Thymus (tissue), 14 donors: ENCODE measurements at places on chromosomes 5 and 9. TPM values are rescaled to one million over a fixed set of nuclear protein-coding genes. Genes with fewer than 3 reads are reported as not detected.

- no peaks in the 10 kb centered on the region for H3K36me3 ChIP-seq
- H3K27ac ChIP-seq = no peak overlapping the region
- no peak overlapping the region for H3K4me3 ChIP-seq
- H3K27me3 ChIP-seq = no peaks in the 10 kb centered on the region
- no peak for DNase-seq
These were observed 38.8 kb upstream of the ZNF618 start for GRCh38 chr9:113837334-113837733.

- no peak overlapping the region for H3K4me3 ChIP-seq
- H3K27me3 ChIP-seq = no peaks in the 10 kb centered on the region
- peaks cover 6% of the 10 kb centered on the region for H3K4me1 ChIP-seq
- H3K27ac ChIP-seq = no peak overlapping the region
- DNase-seq = no peak
- no peaks in the 10 kb centered on the region for H3K36me3 ChIP-seq
These were observed 18.0 kb upstream of the CORO2A start for GRCh38 chr9:98210435-98210834.

DNA sequence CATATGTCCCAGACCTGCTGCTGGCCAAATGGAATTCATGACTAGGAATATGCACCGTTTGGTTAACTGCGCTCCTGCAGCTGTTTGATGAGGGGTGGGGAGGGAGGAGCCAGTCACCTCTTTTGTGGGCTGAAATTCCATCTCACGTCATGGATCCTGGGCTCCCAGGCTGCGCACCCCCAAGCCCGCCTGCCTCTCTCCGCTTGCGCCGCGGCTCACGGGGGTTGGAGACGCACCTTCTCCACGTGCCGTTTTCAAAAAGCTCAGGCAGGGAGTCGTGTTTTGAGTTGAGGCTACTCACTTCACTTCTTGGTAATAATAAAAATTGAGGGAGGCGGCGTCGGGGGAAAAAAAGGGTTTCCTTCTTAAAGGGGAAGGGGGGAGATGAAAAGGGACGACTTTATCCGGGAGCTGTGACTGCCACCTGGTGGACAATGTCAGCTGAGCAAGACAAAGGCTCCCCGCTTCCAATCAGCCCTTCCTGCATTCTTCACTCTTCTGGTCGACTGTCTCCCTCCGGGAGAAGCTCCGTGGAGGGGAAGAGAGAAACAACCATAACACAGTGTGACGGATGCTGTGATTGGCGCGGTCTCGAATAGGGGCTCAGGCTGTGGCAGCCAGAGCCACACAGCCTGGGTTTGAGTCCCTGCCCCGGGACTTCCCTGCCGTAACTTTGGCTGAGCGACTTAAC is 15.9 kb upstream of the C5orf47 start:
- peak overlapping the region; percentile 2 for H3K4me3 ChIP-seq
- H3K27ac ChIP-seq = no peak overlapping the region
- DNase-seq = peak; percentile 76
- no peaks in the 10 kb centered on the region for H3K36me3 ChIP-seq
- peaks cover 5% of the 10 kb centered on the region for H3K4me1 ChIP-seq

- DNase-seq = no peak
- no peak overlapping the region for H3K27ac ChIP-seq
- H3K4me3 ChIP-seq = no peak overlapping the region
- H3K27me3 ChIP-seq = no peaks in the 10 kb centered on the region
- no peaks in the 10 kb centered on the region for H3K4me1 ChIP-seq
These were observed 66.2 kb downstream of the IZUMO3 start for GRCh38 chr9:24479361-24480059.

- no peaks in the 10 kb centered on the region for H3K4me1 ChIP-seq
- DNase-seq = no peak
- H3K4me3 ChIP-seq = no peak overlapping the region
- no peaks in the 10 kb centered on the region for H3K27me3 ChIP-seq
These were observed 121.0 kb downstream of the NREP start for GRCh38 chr5:111635916-111636570.

DNA sequence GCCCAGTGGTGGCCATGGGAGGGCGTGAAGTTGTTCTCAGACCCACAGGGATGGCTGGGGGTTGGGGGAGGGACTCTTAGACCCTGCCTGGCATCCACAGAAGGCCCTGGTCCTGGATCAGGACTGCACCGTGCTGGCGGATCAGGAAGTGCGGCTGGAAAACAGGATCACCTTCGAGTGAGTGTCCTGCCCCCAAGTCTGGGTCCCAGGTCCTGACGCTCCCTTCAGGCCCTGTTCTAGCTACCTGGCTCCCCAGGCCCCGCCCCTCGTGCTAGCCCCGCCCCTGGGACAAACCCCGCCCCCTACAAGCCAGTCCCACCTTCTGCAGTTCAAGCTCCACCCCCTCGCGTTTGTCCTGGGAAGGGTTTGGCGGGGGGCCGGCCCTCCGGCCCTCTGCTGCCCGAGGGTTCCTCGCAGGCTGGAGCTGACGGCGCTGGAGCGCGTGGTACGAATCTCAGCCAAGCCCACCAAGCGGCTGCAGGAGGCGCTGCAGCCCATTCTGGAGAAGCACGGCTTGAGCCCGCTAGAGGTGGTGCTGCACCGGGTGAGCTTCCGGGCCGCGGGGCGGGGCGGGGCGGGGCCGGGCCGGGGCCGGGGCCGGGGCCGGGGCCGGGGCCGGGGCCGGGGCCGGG is 12.9 kb downstream of the RGS14 start:
- peaks cover 55% of the 10 kb centered on the region for H3K4me1 ChIP-seq
- peak overlapping the region; percentile 23 for H3K4me3 ChIP-seq
- H3K36me3 ChIP-seq = peaks cover 76% of the 10 kb centered on the region
- peak overlapping the region; percentile 19 for H3K27ac ChIP-seq

GRCh38 chr5:51380603-51381207 is 2.5 kb upstream of the ISL1 start:
- H3K4me3 ChIP-seq = no peak overlapping the region
- H3K27me3 ChIP-seq = peaks cover 46% of the 10 kb centered on the region
- DNase-seq = no peak
- no peaks in the 10 kb centered on the region for H3K4me1 ChIP-seq
- H3K36me3 ChIP-seq = no peaks in the 10 kb centered on the region

- H3K27ac ChIP-seq = no peak overlapping the region
- DNase-seq = no peak
- H3K27me3 ChIP-seq = peaks cover 8% of the 10 kb centered on the region
- H3K4me1 ChIP-seq = no peaks in the 10 kb centered on the region
- H3K4me3 ChIP-seq = no peak overlapping the region
These were observed 16.3 kb downstream of the PTPN3 start for GRCh38 chr9:109481856-109482255.

DNA sequence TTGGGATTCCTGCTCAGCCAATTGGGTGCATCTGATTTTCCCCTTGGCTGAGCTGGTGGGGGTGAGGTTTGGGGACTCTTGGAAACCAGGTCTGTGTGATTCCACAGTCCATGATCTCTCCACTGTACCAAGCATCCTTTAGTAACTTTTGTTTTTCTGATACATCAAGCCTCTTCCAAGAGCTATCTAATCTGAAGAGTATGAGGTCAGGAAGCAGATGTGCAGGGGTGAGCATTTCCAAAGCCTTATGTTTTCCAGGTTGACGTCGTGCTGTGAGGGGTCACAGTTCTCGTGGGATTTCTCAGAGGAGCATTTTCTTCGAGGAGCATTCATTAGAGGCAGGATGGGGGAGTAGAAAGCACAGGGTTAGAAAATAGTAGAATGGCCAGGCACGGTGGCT is 95.3 kb downstream of the KLF4 start:
- no peaks in the 10 kb centered on the region for H3K36me3 ChIP-seq
- no peak overlapping the region for H3K27ac ChIP-seq
- H3K4me1 ChIP-seq = no peaks in the 10 kb centered on the region
- no peaks in the 10 kb centered on the region for H3K27me3 ChIP-seq
- no peak for DNase-seq
- H3K4me3 ChIP-seq = no peak overlapping the region

GRCh38 chr9:126326228-126327005 is at the start of gene MVB12B:
MVB12B (plus strand) TSS chr9:126326829; CDS start chr9:126326930, 101 bp downstream.
- H3K36me3 ChIP-seq = no peaks in the 10 kb centered on the region
- no peak for DNase-seq
- peak within 1 kb of the TSS; percentile 35 for H3K4me3 ChIP-seq
- H3K27ac ChIP-seq = peak within 1 kb of the TSS; percentile 87
- peaks cover 20% of the 10 kb centered on the region for H3K4me1 ChIP-seq
- H3K27me3 ChIP-seq = peaks cover 11% of the 10 kb centered on the region

DNA sequence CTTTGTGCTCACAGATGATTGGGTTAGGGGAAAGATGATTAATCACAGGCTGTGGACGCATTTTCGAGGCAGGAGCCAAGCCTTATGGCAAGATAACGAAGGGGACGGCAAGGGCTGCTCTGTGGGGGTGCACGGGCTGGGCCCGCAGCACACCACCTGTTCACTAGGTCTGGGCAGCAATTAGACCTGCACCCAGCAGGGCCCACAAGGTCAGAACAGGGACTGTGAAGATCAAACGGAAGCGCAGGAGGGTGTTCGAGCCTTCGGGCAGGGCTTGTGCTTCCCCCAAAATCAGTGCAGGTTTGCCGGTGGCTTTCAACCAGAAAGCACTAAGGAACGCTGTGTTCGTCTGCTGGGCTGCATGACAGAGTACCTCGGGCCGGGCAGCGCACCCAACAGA is 73.7 kb downstream of the UBE2QL1 start:
- H3K4me3 ChIP-seq = no peak overlapping the region
- no peaks in the 10 kb centered on the region for H3K36me3 ChIP-seq
- no peak overlapping the region for H3K27ac ChIP-seq
- H3K4me1 ChIP-seq = no peaks in the 10 kb centered on the region
- no peaks in the 10 kb centered on the region for H3K27me3 ChIP-seq

DNA sequence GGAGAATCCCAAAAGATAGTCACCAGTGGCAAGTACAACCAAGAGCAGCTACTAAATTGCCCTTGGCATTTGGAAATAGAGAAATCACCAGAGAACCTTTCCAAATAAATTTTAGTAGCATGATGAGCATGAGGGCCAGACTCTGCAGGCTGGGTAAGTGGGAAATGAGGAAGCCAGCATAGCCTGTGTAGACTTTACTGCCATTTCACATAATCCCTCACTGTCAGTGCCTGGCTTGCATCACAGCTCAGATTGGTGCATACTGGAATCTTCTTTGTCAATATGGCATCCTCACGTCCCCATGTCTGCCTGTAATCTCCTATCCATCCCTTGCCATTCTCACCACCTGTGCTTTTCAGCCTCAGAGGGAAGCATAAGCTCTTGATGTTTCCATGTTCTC is 14.5 kb downstream of the GRAMD2B start:
- H3K27ac ChIP-seq = no peak overlapping the region
- no peak for DNase-seq
- H3K36me3 ChIP-seq = no peaks in the 10 kb centered on the region
- no peaks in the 10 kb centered on the region for H3K27me3 ChIP-seq

DNA sequence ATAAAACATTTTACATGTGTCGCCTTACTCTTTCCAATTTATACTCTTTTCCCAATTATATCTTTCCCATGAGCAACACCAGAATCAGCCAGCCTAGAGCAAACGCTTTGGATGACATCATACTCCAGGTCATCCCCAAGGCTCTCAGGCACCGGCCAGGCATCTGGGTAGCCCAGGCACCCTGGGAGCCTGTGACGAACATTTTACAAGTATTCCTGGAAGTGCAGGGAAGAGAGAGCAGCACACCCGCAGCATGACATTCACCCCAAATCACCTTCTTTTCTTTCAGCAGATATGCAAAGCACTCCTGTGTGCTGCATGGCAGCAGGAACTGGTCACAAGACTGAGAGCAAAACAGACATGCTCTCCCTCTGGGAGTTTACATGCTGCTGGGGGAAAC is 75.7 kb upstream of the SMIM23 start:
- no peaks in the 10 kb centered on the region for H3K36me3 ChIP-seq
- H3K27me3 ChIP-seq = no peaks in the 10 kb centered on the region
- no peaks in the 10 kb centered on the region for H3K4me1 ChIP-seq
- no peak overlapping the region for H3K27ac ChIP-seq

GRCh38 chr9:132507670-132508469 is 74.5 kb upstream of the BARHL1 start:
- H3K4me3 ChIP-seq = no peak overlapping the region
- H3K27ac ChIP-seq = no peak overlapping the region
- no peaks in the 10 kb centered on the region for H3K4me1 ChIP-seq

DNA sequence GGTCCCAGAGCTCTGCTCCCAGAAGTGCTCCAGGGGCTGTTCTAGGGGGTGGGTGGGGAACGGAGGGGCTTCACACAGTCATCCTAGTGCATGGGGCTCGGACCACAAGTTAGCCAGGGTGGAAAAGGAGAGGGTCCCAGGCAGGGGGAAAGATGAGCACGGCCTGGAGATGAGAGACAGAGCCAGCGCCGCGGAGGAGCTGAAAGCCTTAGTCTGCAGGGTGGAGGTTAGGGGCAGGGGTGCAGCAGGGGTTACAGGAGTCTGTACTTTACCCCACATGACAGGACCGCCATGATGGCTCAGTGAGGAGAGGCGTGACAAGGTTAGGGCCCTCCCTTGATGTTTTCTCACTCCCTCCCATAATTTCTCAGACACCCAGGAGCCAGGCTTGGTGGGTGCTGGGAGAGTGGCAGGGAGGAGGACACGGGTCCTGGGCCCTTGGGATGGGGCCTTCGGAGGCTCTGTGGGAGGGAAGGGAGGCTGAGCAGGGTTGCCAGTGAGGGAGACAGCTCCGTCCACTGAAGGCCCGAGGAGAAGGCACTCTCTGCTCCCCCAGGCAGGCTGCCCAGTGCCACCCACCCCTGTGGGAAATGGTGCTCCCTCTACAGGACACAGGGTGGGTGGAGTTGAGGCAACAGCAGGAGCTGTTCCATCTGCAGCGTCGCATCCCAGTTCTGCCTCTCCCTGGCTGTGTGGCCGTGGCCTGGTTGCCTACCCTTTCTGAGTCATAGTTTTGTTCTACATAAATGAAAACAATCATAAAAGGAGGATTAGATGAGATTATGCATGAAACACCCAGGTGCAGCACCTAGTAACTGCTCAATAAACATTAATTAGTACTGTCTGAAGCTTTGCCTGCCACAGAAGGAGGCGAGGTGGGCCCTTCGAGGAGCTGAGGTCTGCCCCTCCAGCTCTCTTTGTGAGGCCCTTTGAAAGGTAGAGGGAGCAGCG is 66.2 kb downstream of the NDST1 start:
- DNase-seq = no peak
- H3K4me3 ChIP-seq = no peak overlapping the region
- H3K27me3 ChIP-seq = no peaks in the 10 kb centered on the region

- no peak overlapping the region for H3K27ac ChIP-seq
- H3K36me3 ChIP-seq = no peaks in the 10 kb centered on the region
- no peak for DNase-seq
- H3K4me1 ChIP-seq = no peaks in the 10 kb centered on the region
These were observed 194.7 kb downstream of the DTWD2 start for GRCh38 chr5:118793652-118794051.

- H3K4me1 ChIP-seq = peaks cover 2% of the 10 kb centered on the region
- peak overlapping the region; percentile 52 for H3K27ac ChIP-seq
- no peak overlapping the region for H3K4me3 ChIP-seq
- no peak for DNase-seq
- no peaks in the 10 kb centered on the region for H3K27me3 ChIP-seq
These were observed 16.0 kb downstream of the SLC22A5 start for GRCh38 chr5:132385326-132386105.

- DNase-seq = no peak
- no peak overlapping the region for H3K4me3 ChIP-seq
- no peak overlapping the region for H3K27ac ChIP-seq
- no peaks in the 10 kb centered on the region for H3K36me3 ChIP-seq
- no peaks in the 10 kb centered on the region for H3K4me1 ChIP-seq
- H3K27me3 ChIP-seq = no peaks in the 10 kb centered on the region
These were observed 178.2 kb upstream of the IRX1 start for GRCh38 chr5:3417376-3417943.

The CD72 gene
- 6.8 TPM for total RNA-seq

The CENPH gene
- total RNA-seq = 30.3 TPM

The GNA14 gene
- total RNA-seq = 0.47 TPM

The ZNF189 gene
- total RNA-seq = 16.2 TPM

The ALDOB gene
- total RNA-seq = 1.7 TPM

The DRD1 gene
- 0.80 TPM for total RNA-seq

The BNC2 gene
- 3.9 TPM for total RNA-seq

The AHRR gene
- 0.52 TPM for total RNA-seq

The BTNL8 gene
- total RNA-seq = 0.24 TPM

The PCDHA11 gene
- total RNA-seq = 0.05 TPM

The SLC46A2 gene
- total RNA-seq = 24.6 TPM
